AG09309 (cell line): ENCODE measurements at places on chromosomes 11 and 22.

GRCh38 chr11:63613517-63614135, 607 bp downstream of the PLAAT3 start:
- DNase-seq, result no peak

DNA sequence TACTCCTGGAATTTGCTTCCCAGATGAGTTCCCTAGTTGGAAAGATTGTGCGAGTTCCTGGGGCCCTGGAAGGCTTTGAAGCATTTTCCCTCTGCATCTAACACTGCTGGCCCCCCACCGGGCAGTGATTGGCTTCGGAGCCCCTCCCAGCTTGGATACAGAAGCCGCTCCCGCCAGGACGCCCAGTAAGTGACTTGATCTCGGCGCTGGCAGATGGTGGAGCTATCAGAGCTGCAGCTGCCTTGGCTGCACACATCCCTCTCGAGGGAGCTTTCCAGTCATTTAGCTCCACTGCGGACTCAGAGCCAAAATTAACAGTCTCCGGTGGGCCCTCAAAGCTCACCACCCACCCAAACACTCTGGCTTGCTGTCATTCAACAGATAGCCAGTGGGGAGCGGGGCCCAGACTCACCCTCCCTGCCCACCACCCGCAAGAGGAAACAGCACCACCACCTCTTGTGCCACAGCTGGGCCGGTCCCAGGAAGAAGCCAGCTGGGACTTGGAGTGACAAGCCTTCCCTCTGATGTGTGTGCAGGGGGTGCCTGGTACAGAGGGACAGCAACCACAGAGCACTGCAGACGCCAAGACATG, 162.3 kb downstream of the TRIM29 start:
- DNase-seq, result no peak

DNA sequence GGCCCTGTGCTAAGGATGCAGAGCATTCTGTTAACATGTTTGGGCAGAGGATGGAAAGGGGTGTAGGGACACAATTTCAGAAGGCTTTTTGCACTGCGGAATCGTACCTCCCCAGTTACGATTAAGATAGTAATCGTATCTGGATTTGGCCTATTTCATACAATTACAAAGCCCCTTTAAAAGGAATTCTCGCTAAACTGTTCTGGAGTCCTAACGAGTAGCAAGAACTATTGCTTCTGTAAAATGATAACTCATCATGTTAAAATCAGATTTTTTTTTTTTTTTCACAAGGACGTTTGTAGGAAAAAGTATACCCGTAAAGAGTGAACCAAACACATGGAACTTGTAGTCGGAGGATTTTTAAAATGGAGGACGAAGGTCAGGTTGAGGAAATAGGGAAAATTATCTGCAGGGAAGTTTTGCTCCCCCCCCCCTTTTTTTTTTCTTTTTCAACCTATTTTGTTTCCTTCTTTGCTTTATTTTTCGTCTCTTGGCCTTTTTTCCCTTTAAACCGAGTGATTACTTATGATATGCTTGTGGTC, 934 bp downstream of the HSD17B12 start:
- DNase-seq, result no peak

GRCh38 chr11:69948256-69949141, 129.3 kb upstream of the FGF3 start:
- no peak for DNase-seq

DNA sequence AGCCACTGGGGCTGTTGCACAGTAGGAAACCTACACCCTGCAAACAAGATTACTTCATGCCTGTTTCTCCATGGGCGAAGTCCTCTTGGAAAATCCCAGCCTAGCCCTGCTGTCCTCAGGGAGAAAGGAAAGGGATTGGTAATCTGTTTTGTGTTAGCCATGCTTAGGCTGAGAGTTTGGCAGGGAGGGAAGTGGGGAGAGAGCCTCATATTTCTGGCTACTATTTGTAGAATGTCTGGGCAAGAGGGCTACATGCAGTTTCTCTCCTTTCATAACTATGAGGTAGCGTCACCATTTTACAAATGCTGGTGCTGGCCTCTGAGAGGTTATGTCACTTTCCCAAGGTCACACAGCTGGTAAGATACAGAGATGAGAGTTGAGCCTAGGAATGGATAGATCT, 737 bp upstream of the MFRP start:
- no peak for DNase-seq

- no peak for DNase-seq
Observed at GRCh38 chr11:38256436-38256835, 1658.4 kb upstream of the RAG2 start.

GRCh38 chr22:23849009-23850006, 8.4 kb upstream of the SLC2A11 start:
- no peak for DNase-seq

DNA sequence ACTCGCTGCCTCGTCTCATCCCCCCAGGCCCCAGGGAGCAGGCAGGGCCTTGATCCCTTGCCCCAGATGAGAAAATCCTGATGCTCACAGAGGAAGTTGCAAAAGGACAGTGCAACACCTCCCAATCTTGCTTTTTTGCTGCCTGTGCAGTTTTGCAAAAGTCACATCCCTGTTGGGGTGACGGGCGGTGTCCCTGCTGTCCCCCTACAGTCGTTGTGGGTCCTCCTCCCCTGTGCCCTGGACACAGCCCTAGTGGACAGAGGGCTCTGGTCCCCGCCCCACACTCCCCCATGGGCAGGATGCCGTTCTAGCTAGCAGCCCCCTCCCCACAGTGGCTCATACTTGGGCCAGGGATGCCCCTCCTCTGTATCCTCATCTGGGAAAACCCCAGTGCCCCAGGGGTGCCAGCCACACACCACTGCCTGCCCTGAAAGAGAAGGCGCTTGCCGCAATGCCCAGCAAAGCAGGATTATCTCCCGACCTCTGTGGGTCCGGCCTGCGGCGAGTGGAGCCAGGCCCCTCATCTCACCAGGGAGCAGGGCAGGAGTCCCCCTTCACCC, 18.4 kb upstream of the CTSD start:
- no peak for DNase-seq

GRCh38 chr11:74141908-74142307, 28.9 kb downstream of the C2CD3 start:
- no peak for DNase-seq

- DNase-seq, result no peak
Observed at GRCh38 chr11:67584881-67585873, 1.6 kb downstream of the GSTP1 start.

DNA sequence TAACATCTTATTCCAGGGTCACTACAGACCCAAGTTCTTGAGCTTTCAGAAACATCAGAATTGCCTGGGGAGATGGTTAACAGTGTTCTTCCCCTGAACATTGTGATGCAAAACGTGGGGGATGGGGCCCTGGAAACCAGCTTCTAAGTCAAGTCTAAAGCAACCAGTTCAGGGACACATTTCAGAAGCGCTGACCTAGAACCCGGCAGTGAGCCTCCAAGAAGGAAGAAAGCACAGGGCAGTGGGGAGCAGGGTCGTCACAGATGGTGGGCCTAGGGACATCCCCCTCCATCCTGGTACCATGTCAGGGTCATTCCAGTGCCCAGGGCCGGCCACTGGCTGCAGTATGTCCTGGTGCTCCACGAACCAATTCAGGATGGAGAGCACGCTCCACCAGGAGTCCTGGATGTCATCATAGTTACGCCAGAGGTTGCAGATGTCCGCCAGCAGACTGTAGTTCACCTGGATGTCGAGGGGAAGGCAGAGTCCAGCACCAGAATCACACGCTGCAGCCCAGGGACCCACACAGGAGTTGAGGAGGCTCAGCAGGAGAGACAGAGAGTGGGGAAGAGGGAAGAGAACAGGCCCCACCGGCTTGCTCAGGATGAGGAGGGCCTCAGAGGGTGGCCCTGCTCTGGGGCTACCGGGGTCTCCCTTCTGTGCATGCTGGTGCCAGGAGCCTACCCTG, 5.0 kb downstream of the NAGA start:
- DNase-seq, result no peak

DNA sequence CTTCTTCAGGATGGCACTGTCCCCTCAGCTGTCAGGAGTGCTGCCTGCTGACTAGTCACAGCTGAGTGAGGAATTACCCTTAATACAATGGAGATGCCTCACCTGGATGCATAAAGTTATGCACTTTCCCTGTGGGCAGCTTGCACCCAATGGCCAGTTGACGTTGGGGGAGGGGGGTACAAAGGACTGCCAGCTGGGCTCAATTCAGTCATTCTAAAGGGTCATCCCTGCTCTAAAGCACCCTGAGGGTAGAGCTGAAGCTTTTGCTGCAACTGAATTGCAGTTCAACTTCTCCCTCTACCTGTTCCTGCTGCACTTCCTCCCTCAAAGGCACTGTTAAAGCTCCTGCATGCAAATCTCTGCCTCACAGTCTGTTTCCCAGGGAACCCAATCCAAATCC, 147.8 kb upstream of the SESN3 start:
- no peak for DNase-seq

DNA sequence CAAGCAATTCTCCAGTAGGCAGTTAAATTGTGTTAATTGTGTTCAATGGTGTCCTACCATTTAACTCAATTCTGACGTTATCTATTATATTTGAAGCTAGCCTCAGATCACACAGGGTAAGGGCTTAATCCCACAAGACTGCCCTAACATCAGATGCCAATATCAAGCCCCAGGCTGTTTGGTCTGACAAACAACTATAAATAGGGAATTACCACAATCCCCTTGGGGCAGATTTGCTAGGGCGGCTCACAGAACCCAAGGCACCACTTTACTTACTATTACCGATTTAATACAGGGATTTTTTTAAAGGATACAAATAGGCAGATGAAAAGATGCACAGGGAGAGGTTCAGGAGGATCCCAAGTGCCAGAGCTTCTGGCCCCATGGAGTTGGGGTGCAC, 678.4 kb downstream of the OPCML start:
- no peak for DNase-seq

- DNase-seq, result no peak
Observed at GRCh38 chr11:36508743-36509142, 1.3 kb downstream of the TRAF6 start.

DNA sequence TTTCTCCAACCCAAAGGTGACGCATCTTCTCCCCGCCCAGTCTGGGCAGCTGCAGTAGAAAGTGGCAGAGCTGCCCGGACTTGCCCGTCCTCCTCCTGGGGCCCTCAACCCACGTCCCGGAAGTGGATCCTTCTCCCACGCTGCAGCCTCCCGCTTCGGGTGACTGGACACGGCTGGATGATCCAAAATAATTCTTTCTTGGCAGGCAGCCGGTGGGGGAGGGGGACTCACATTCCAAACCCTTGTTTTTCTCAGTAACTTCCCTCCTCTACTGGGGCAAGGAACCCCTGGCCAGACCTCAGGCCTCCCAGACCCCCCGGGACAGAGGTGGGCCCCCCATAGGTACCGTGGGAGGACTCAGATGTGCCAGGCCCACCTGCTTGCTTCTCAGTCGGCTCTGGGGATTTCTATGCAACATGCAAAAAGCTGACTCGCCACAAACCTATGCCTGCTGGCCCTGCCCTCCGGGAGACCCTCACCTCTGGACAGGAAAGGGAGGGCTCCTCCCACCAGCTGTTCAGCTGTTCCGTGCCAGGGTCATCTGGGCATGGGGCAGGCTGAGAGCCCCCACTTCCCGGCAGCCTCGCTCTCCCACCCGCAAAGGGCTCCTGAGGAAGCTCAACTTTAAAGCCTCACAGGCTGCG, 1.4 kb downstream of the PLXNB2 start:
- DNase-seq, result peak; percentile 88

GRCh38 chr11:59174664-59175033, 2.7 kb downstream of the DTX4 start:
- DNase-seq, result peak; percentile 40

- DNase-seq, result no peak
Observed at GRCh38 chr11:64008914-64009633, 22.8 kb downstream of the OTUB1 start.

- DNase-seq, result no peak
Observed at GRCh38 chr11:45085646-45086501, 60.6 kb upstream of the PRDM11 start.

GRCh38 chr11:16361108-16361865, 4.9 kb upstream of the SOX6 start:
- DNase-seq, result no peak

DNA sequence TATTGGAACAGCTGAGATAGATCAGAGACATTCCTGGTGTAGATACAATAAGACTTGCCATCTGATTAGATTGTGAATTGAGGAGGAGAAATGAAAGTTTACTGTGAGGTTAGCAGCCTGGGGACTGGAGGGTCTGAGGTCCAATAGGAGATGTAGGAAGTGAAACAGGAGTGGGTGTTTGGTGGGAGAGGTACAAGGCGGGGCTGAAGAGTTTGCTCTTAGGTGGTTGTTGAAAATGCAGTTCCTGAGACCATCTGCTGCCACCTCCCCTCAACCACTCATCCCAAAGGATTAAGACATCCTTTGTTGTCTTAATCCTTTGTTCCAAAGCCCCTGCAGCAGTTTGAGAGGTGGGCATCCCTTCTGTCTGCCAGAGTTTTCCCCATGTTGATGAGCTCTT, 14.8 kb downstream of the PIWIL4 start:
- DNase-seq, result no peak

GRCh38 chr22:42367980-42368378, 64.2 kb downstream of the NFAM1 start:
- no peak for DNase-seq

- no peak for DNase-seq
Observed at GRCh38 chr11:78110830-78111229, 28.6 kb downstream of the ALG8 start.

DNA sequence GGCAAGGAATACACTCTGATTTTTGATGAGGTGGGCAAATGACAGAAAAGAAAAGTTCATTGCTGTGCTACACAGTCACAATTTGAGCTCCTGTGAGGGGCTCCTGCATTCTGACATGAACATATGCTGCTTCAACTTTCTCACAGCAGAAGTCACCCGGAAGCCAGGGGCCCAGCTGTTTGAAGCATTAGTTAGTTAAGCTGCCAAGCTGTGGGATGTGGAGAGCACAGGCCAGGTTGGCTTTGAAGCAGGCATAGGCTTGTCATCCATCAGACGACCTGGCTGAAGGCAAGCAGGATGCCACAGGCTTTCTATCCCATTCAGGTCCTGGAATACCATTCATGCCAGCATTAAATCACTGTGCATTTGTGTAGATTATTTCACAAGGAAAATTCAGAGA, 63.1 kb downstream of the MTNR1B start:
- no peak for DNase-seq

DNA sequence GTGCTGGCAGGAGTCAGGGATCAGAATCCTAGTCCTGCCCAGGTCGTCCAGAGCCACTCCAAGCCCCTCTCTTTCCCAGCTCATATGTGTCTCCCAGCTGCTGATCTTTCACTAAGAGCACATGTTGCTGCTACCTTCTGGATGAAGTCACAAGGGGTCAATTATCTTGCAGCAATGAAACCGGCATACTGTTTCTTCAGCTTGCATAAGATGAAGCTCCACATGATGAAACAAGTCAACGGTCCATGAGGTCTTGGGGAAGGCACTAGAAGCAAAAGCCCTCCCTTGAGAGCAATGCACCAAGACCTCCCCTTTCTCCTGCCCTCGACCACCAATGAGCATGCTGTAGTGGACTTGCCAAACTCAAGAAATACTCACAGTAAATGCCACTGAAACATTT, 148.9 kb downstream of the TENM4 start:
- DNase-seq, result no peak
